ENCODE measurements at places on chromosomes 11 and 22. TPM values are rescaled to one million over a fixed set of nuclear protein-coding genes. Genes with fewer than 3 reads are reported as not detected.

DNA sequence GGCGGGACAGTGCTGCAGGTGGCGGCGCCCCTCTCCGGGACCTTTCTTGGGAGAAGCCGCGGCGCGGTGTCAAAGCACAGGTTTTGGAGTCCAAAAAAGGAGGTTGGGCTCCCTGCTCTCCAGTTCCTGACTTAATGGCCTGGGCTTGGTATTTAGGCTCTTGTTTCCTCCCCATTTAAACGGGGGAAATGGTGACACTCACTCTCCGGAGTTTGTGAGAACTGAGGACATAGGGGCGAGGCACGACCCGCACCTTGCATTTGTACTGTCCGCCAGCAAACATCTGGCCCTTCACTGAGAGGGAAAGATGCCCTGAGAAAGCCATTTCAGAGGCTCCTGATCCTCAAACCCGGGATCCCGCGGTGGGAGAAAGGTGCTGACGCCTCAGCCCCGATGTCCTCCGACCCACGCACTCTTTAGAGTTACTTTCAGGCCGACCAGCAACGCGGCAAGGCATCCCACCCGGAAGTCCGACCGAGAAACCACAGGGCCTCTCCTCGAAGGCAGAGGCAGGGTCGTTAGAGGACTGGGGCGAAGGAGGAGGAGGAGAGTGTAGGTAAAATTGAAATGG, 2.9 kb upstream of the WDR74 start:
- H3K4me3 ChIP-seq: peak overlapping the region; percentile 75
- H3K27me3 ChIP-seq: no peaks in the 10 kb centered on the region
- peak overlapping the region; percentile 95 for H3K27ac ChIP-seq
- DNase-seq: no peak
- peaks cover 50% of the 10 kb centered on the region for H3K4me1 ChIP-seq

- peaks cover 27% of the 10 kb centered on the region for H3K4me1 ChIP-seq
- no peak overlapping the region for H3K27ac ChIP-seq
- no peak for DNase-seq
- no peaks in the 10 kb centered on the region for H3K27me3 ChIP-seq
- H3K4me3 ChIP-seq: no peak overlapping the region
Observed at GRCh38 chr11:79086056-79086455, 354.8 kb downstream of the TENM4 start.

GRCh38 chr22:47101321-47101885, 339.0 kb downstream of the TBC1D22A start:
- no peaks in the 10 kb centered on the region for H3K27me3 ChIP-seq
- peaks cover 19% of the 10 kb centered on the region for H3K4me1 ChIP-seq
- H3K36me3 ChIP-seq: no peaks in the 10 kb centered on the region
- no peak overlapping the region for H3K4me3 ChIP-seq
- H3K27ac ChIP-seq: no peak overlapping the region
- no peak for DNase-seq

MYEOV gene
- 0.17 TPM for total RNA-seq

GRCh38 chr11:10926801-10927211, 69.0 kb upstream of the ZBED5 start:
- H3K27me3 ChIP-seq: peaks cover 24% of the 10 kb centered on the region
- peaks cover 28% of the 10 kb centered on the region for H3K4me1 ChIP-seq
- no peak for DNase-seq
- no peaks in the 10 kb centered on the region for H3K36me3 ChIP-seq
- H3K27ac ChIP-seq: no peak overlapping the region

PNPLA3 gene
- total RNA-seq: 16.9 TPM

DNA sequence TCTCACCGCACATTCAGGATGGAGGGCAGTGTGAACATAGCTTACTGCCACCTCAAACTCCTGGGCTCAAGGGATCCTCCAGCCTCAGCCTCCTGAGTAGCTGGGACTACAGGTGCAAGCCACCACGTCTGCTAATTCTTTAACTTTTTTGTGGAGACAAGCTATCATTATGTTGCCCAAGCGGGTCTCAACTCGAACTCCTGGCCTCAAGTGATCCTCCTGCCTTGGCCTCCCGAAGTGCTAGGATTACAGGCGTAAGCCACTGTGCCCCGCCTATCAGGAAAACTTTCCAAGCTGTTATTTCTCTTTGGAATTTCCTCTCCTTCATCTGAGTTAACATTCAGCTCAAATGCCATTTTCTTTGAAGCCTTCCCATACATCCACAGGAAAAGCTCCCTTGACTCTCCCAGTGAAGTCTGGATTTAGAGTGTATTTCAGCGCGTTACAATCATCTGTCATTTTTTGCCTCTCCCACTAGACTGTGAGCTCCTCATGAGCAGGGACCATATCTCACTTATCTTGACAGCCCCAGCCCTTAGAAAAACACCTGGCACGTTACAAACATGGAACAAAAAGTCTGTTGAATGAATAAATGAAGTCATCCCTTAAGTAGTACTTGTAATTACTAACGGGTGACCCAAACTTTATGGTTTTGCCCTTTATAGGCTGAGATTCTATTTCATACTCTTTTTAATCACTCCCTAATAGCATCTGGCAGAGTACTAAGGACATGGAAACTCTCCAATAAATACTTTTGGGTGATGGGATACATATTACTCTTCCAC, 2.2 kb downstream of the MRTFA start:
- no peaks in the 10 kb centered on the region for H3K27me3 ChIP-seq
- no peak for DNase-seq
- no peak overlapping the region for H3K27ac ChIP-seq
- no peak overlapping the region for H3K4me3 ChIP-seq

- peaks cover 74% of the 10 kb centered on the region for H3K4me1 ChIP-seq
- no peaks in the 10 kb centered on the region for H3K36me3 ChIP-seq
- no peak overlapping the region for H3K27ac ChIP-seq
- no peak for DNase-seq
- H3K27me3 ChIP-seq: no peaks in the 10 kb centered on the region
- no peak overlapping the region for H3K4me3 ChIP-seq
Observed at GRCh38 chr22:45640291-45640940, 31.2 kb upstream of the ATXN10 start.

- peak overlapping the region; percentile 19 for H3K27ac ChIP-seq
- peaks cover 59% of the 10 kb centered on the region for H3K4me1 ChIP-seq
- DNase-seq: no peak
- peaks cover 4% of the 10 kb centered on the region for H3K36me3 ChIP-seq
Observed at GRCh38 chr11:66595245-66595904, 2.4 kb downstream of the CCS start.

GRCh38 chr11:104525416-104525815, 361.5 kb upstream of the PDGFD start:
- no peaks in the 10 kb centered on the region for H3K4me1 ChIP-seq
- no peak for DNase-seq
- H3K36me3 ChIP-seq: no peaks in the 10 kb centered on the region

DNA sequence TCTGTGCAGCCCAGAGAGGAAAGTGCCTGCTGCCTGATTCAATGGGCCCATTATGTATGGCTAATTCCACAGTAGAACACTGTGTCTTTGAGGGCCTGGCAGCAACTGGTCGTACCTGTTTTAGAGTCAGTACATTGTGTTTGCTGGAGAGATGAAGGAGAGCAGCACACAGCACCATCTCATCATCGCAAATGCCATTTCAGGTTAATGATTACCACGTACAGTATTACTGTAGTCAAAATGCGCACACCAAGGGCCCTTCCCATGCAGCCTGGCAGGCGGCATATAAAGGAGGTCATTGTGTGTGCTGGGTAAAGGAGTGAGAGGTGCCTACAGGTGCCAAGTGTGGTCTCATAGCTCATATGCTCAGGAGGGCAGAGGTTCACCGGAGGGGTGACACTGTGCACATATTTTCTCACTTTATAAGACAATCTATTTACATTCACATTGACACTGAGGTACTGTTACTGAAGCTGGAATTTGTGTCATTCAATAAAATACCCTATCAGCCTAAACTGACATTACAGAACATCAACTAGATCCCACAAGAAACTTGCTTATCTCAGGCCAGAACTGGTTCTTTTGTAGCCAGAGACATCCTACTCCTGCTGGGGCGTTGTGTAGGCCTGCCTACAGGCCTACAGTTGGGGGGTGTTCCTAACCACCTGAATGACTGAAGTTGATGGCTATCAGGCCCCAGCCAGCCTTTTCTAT, 90.4 kb downstream of the APIP start:
- H3K27ac ChIP-seq: peak overlapping the region; percentile 92
- peak; percentile 99 for DNase-seq

- H3K4me1 ChIP-seq: peaks cover 84% of the 10 kb centered on the region
- no peak for DNase-seq
- H3K4me3 ChIP-seq: no peak overlapping the region
- no peak overlapping the region for H3K27ac ChIP-seq
Observed at GRCh38 chr11:117022526-117022925, 75.7 kb downstream of the SIK3 start.

DNA sequence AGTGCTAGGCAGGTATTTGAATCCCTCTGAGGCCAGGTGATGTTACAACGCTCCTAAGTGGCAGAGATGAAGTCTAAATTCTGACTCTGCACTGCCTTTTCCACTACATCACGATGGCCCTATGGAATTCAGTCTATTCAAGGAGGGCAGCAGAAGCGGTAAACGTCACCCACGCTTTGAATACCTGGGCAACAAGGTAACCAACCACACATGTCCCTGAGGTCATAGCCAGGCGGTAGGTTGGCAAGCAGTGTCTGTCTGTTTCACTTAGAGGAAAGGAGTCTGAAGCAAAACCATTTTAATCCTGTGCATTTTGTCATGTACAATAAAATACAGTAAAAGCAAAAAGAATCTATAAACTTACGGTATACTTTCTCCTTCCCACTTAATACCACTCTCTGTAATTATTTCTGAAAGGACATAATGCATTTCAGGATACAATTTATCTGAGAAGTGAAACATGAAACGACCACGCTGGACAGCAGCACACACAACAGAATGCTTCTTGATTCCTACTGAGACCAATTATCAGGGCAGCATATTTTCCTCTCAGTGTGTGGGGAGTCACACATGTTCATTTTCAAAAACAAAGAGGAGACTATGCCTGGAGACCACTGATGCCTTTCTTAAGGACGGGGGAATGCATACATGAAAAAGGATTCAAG, 51.3 kb downstream of the PRDM10 start:
- no peak for DNase-seq
- H3K27ac ChIP-seq: no peak overlapping the region
- H3K4me1 ChIP-seq: no peaks in the 10 kb centered on the region
- no peak overlapping the region for H3K4me3 ChIP-seq
- peaks cover 14% of the 10 kb centered on the region for H3K36me3 ChIP-seq

DNA sequence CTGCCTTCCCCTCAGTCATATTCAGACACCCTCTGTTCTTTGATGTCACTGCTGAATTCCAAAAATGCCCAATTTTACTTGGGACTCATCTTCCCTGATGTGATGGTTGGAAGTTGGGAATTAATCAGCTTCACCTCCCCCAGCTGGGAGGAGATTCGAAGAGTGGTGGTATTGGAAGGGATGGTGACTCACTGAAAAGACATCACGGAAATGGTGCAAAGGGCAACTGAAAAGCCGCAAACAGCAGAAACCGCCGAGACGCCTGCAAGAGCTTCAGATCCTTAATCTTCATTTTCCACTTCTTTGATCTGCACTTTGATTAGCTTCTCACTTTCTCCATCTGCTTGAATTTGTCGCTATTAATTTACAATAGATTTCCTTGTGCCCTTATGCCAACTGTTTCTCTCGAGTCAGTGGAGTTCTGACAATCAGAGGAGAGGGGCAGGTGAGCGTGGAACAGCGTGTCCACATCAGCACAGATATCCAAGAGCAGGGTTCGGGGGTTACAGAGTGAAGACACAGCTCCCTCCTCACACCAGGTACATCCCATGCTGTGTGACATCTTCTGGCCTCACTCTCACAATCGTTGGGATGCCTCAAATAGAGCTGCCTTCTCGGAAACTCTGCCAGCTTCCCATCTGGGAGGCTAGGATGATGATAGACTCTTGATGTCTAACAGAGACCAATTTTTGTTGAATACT, 325.4 kb downstream of the BRD1 start:
- H3K4me1 ChIP-seq: peaks cover 12% of the 10 kb centered on the region
- H3K27me3 ChIP-seq: peaks cover 7% of the 10 kb centered on the region
- no peak overlapping the region for H3K4me3 ChIP-seq
- DNase-seq: peak; percentile 19
- no peaks in the 10 kb centered on the region for H3K36me3 ChIP-seq

DNA sequence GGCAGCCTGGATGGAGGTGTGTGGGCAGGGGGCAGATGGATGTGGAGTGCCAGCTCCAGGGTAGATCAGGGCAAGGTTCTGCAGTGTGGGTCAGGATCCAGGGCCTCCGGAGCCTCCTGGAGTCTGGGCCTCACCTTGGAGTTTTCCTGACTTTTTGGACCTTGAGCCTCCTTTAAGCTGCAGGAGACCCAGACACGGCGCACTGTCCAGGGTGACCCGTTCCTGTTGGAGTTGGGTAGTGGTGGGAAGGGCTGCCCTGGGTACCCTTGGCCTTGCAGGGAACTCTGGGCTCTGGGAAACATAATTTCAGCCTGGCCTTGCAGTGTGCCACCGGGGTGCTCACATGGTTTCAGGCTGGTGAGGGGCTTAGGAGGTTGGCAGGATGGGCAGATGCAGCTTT, 17.0 kb downstream of the MGAT3 start:
- no peak for DNase-seq
- no peak overlapping the region for H3K27ac ChIP-seq
- peaks cover 1% of the 10 kb centered on the region for H3K27me3 ChIP-seq
- H3K4me3 ChIP-seq: no peak overlapping the region
- H3K36me3 ChIP-seq: no peaks in the 10 kb centered on the region

DNA sequence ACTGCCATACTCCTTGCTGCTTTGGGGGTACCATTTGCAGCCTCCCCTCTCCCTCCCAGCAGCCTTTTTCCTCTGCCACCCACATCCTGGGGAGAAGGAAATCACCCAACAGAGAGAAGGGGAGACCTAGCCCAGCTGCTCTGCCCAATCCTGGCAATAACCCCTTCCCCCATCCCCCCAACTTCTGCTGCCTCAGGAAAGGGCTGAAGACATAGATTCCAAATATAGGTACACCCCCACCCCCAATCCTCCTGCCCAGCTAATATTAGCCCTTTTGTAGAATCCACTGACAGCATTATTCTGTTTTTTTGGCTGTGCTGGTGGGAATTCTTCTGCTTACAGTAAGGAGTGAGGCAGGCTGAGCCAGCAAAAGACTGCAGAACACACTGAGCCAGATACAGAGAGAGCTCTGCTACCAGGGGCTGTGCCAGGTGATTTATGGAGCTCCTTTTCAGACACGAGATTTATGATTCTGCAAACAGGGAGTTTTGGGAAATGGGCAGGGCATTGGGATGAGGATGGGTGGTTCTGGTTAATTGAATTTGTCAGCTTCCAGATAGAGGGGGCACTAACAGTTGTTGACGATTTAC, 164.0 kb downstream of the TENM4 start:
- H3K4me1 ChIP-seq: no peaks in the 10 kb centered on the region
- peaks cover 9% of the 10 kb centered on the region for H3K27me3 ChIP-seq
- H3K36me3 ChIP-seq: no peaks in the 10 kb centered on the region
- H3K4me3 ChIP-seq: no peak overlapping the region
- DNase-seq: no peak

KIAA1671 gene
- 13.5 TPM for total RNA-seq

GRCh38 chr11:113577356-113578032, 102.3 kb upstream of the DRD2 start:
- no peaks in the 10 kb centered on the region for H3K4me1 ChIP-seq
- H3K36me3 ChIP-seq: no peaks in the 10 kb centered on the region
- H3K27me3 ChIP-seq: peaks cover 21% of the 10 kb centered on the region
- no peak overlapping the region for H3K4me3 ChIP-seq

SLC22A12 gene
- not detected for total RNA-seq

GRCh38 chr11:9047964-9048523, 43.4 kb downstream of the SCUBE2 start:
- H3K36me3 ChIP-seq: no peaks in the 10 kb centered on the region
- no peak overlapping the region for H3K27ac ChIP-seq
- peaks cover 35% of the 10 kb centered on the region for H3K27me3 ChIP-seq
- H3K4me3 ChIP-seq: no peak overlapping the region
- no peak for DNase-seq
- no peaks in the 10 kb centered on the region for H3K4me1 ChIP-seq

LSP1 gene
- total RNA-seq: 1.00 TPM
